ENCODE measurements at places on chromosomes 2 and 18.

GRCh38 chr2:241194811-241195210, 6.3 kb downstream of the ANO7 start:
- DNase-seq = no peak

DNA sequence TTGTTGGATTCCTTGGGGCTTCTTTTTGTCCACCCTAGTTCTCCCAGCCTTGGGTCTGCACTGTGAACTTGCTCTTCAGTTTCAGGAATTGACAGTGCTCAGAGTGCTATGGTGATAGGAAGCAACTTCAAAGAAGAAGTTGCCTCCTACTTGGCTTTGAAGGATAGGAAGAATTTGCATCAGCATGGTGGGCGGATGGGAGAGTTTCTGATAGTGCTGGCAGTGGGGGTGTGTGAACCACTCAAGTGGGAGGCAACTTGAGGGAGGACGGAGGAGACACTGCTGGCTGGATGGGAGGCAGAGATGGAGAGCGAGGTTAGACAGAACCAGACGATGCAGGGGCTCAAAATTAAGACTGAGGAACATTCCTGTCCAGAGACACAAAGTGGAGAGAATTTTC, 164.4 kb upstream of the SKOR2 start:
- no peak for DNase-seq

DNA sequence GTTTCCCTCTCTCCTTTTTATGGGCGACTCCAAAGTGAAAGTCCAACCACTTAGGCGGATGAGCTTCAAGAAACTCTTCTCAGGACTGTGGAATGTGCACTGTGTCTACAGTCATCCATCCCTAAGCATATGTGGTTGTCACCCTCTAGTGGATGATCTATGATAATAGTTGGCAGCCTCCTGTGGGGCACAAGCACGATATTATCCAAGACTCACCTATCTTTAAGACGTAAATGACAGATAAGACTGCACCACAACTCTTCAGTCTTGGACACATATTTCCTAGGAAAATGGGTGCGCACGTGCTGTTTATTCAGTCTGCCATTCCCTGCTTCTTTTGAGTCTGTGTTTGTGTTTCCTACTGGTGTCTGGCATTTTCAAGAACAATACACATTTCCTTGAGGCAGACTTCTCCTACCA, 145.5 kb upstream of the CTAGE1 start:
- peak; percentile 71 for DNase-seq

- no peak for DNase-seq
These were observed 2.6 kb downstream of the SCN7A start for GRCh38 chr2:166491461-166491860.

DNA sequence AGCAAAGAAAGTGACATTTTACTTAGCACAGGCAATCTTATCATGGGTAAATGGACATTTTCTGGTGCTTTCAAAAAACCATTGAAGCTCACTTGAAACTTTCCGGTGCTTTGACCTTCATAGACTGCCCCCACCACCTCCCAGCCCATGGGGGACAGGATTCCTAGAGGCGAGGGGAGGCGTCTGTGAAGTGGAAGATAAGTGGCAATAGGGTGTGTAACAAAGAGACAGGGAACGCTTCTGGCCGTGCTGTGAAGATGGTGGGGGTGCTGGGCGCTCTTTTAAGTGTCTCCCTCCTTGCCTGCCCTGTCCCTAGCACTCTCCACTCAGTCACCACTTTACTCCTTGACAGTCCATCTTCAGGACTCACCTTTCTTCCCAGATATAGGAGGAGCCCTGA, 23.4 kb upstream of the GMPPA start:
- no peak for DNase-seq

Measured in GM20000 (cell line).